ENCODE measurements at places on chromosomes 7 and 10. TPM values are rescaled to one million over a fixed set of nuclear protein-coding genes. Genes with fewer than 3 reads are reported as not detected.

The HOXA7 gene
- total RNA-seq: not detected

The LDB3 gene
- 0.12 TPM for total RNA-seq

The VAX1 gene
- not detected for total RNA-seq

The PHKG1 gene
- 9.4 TPM for total RNA-seq

The PALD1 gene
- 11.6 TPM for total RNA-seq

The PIP gene
- total RNA-seq: not detected

The DLX6 gene
- total RNA-seq: not detected

The ZNF786 gene
- 7.8 TPM for total RNA-seq

The GBX1 gene
- not detected for total RNA-seq

The CDH23 gene
- 0.26 TPM for total RNA-seq

The PON3 gene
- total RNA-seq: not detected

The TAS2R3 gene
- total RNA-seq: 1.5 TPM

The UPK3B gene
- 0.19 TPM for total RNA-seq

The IFIT2 gene
- total RNA-seq: 10.6 TPM

The SORCS1 gene
- under 0.01 TPM for total RNA-seq

The NXPH1 gene
- total RNA-seq: not detected

The TRPV5 gene
- not detected for total RNA-seq

The C1QL3 gene
- 0.06 TPM for total RNA-seq

The OR2A42 gene
- 0.06 TPM for total RNA-seq

The TMEM120A gene
- 37.3 TPM for total RNA-seq

The SLC26A3 gene
- total RNA-seq: not detected

The LOXL4 gene
- total RNA-seq: 82.6 TPM

The HTR5A gene
- not detected for total RNA-seq

The POP7 gene
- 30.2 TPM for total RNA-seq

The MOGAT3 gene
- total RNA-seq: not detected

The CH25H gene
- total RNA-seq: 0.40 TPM

The FGL2 gene
- 616 TPM for total RNA-seq

The TMEM196 gene
- not detected for total RNA-seq

The OGA gene
- total RNA-seq: 110 TPM

The HMX2 gene
- not detected for total RNA-seq

The MEIG1 gene
- 0.25 TPM for total RNA-seq

The PAPOLB gene
- 0.19 TPM for total RNA-seq

The ASIC3 gene
- total RNA-seq: not detected

The MSMB gene
- total RNA-seq: not detected

The PNLIPRP2 gene
- not detected for total RNA-seq

The FAM180A gene
- total RNA-seq: 78.5 TPM

The ABCC2 gene
- 0.25 TPM for total RNA-seq

The ITIH2 gene
- total RNA-seq: 0.06 TPM

The GSDME gene
- total RNA-seq: 23.6 TPM

The TDRD1 gene
- total RNA-seq: 1.9 TPM

The DYDC1 gene
- not detected for total RNA-seq
